Motor neuron (in vitro differentiated cells): ENCODE measurements at places on chromosomes 4 and X. TPM values are rescaled to one million over a fixed set of nuclear protein-coding genes. Genes with fewer than 3 reads are reported as not detected.
A peak's percentile ranks its signal among the peaks of the same experiment; 100 is the strongest.

IGFBP7 gene
- total RNA-seq, result 210 and 255 TPM in 2 replicates

- no peak for ATAC-seq
These were observed 11.2 kb downstream of the CDKN2AIP start for GRCh38 chr4:183455431-183456195.

DNA sequence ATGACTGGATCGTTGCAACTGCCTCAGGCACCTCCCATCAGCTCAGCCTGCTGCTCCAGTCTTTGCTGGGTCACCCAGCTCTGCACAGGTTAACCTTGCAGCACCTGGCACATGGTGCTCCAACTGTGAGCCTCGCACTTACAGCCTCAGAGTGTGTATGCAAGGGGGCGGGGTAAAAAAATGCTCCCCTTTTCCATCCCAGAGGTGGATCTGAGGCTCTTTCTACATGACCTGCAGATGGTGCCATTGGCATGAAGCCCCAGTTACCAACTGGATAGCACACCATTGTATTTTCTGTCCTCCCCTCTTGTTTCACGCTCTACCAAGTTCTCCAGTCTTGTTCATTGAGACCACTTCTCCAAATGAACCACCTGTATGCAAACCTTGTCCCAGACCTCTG lies 46.2 kb upstream of the TRPC3 start:
- no peak for ATAC-seq

GRCh38 chrX:11355259-11355909 lies 62.2 kb downstream of the AMELX start:
- no peak for ATAC-seq

- ATAC-seq, result peak; percentile 73
These were observed at the start of gene NSD2 for GRCh38 chr4:1870578-1871443. Gene NSD2, plus strand, starts transcription at chr4:1871393. Its CDS starts 29,262 bp downstream, at chr4:1900655.

DNA sequence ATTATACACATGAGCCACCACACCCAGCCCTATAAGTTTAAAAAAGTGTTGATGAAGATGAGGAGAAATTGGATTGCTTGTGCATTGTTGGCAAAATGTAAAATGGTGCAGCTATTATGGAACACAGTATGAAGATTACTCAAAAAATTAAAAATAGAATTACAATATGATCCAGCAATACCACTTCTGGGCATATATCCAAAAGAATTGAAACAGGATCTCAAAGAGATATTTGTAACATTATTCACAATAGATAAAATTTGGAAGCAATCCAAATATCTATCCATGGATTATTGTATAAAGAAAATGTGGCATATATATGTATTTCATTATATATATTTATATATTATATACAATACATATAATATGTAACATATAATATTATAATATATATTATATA lies 515.6 kb upstream of the GNPDA2 start:
- no peak for ATAC-seq

- ATAC-seq, result peak; percentile 4
These were observed 18.4 kb downstream of the DDX3X start for GRCh38 chrX:41352329-41352838.
